ENCODE measurements at places on chromosomes 4 and X.

DNA sequence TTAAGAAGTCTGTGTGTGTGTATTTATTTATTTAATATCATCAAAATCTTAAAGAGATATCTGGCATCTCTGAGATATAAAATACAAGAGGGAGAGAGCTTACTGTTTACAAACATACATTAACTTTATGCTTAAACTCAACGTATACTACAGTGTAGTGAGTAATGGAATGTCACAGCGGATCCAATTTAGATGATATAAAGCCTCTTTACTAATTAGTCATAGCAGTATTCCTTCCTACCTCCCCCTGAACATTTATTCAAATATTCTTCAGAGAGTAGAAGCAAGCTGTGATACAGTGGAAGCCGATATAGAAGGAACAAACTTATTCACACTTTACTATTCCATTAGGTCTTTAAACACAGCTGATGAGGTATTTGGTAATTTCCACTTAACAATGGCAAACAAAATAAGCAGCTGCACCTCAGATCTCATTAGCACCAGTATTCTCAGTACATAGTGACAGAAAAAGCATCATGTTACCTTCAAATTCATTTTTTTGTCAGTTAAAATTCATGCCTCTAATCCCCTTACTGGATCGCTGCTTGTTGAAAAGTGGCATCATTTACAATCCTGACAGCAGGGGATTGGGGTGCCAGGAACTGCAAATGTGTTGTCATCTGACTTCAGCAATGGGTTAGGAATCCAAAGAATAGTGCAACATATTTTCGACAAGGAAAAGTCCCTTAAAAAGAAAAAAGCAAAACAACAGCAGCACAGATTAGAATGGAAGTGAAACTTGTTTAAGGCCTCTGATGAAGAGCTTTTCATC, 658.7 kb upstream of the EPHA5 start:
- DNase-seq, result no peak

DNA sequence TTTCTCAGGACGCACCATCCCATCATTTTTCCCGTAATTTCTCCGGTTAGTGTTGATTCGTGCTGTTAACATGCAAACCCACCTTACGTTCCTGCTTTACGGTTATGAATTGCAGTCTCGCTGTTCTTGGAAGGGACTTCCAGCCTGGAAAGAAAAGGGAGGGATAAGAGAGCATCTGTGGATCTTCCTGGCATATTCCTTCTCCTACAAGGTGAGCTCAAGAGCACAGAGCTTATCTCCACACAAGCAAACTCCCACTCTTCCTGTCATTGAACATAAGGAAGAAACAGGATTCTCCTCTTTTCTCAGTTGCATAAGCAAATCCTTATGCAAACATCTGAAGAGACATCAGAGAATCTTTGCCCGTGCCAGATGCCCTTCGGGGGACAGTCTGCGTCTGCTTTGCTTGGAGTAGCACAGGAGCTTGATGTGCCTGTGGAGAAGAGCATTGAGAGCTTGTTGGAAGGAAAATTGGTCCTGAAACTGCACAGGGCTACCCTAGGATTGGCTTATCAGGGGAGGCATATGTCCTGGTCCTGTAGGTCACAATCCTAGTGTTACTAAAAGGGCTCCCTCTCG, 127.0 kb downstream of the ASMT start:
- no peak for DNase-seq

DNA sequence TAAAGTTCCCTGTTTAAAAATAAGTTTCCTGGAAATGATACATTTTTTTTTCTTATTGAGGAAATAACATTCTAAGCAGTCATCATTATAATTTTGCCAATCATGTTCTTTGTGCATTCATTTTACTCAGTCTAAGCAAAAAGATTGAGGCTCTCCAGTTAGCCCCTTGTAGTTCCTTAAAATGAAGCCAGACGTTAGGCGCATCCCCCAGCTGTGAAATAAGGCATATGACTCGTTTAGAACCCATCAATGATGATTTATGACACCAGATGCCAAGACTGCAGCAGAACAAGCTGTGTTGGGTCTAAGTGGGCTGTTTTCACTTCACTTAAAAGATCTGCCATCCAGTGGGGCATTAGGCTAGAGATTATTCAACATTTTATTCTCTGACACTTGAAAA, 17.0 kb downstream of the PDGFC start:
- no peak for DNase-seq

GRCh38 chr4:1136048-1136447, 22.7 kb upstream of the RNF212 start:
- DNase-seq, result no peak

DNA sequence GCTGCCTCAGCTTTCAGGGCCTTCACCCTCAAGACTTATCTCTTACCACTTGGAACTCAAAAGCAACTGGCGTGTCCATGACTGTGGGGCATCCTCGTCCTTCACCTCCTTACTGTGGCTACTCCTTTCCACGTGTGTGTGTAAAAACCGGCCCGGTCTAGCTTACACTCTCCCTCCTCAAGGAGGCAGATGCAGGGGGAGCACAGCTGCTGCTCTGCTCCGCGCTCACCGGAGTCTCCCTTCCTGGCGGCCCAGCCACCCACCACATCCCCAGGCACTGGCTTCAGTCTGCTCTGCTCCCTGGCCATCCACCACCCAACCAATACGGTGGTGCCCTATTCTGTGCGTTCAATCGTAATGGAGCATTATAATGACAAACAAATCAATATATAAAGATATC, 8.3 kb downstream of the RNF212 start:
- no peak for DNase-seq

- DNase-seq, result no peak
These were observed 66.6 kb downstream of the ENOX2 start for GRCh38 chrX:130836447-130836846.

GRCh38 chrX:3299636-3300035, 46.8 kb downstream of the MXRA5 start:
- DNase-seq, result no peak

DNA sequence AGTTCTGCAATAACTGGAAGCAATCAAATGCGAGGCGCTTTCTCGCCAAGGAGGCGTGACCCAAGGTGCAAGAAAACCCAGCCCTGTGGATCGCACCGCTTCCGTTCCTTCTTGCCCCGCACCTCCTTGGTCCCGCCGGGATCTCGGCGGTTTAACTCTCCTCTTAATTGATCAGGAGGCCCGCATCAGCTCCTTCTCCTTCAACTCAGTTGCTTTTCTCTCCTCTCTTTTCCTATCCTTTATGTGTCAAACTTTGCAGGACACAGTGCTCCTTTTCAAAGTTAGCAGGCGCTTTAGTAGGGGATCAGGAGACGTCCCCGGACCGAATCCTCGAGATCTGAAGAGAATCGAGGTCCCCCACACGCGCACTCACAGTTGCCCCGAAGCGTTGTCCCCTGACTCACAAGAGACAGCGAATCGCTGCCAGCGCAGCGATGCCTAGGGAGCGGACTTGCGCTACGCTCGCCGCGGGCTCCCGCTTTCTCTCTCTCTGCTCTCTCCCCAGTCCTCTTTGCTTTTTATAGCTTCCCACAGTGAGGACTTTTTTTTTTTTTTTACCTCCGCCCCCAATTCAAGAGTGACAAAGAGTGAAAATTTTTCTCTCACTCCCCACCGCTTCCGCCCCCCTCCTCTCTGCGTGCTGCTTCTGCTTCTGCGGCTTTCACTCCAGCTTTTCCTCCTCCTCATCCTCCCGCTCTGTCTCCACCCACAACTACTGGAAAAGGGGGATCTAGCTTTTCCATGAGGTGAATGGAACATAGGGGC, at the start of gene DKK2:
DKK2 (minus strand) TSS at position 495 of the 765 bp plus-strand sequence. CDS start 722 bp downstream, outside the sequence.
- DNase-seq, result no peak

Data from Calu3 (cell line).